ENCODE measurements at places on chromosomes 2 and 18. TPM values are rescaled to one million over a fixed set of nuclear protein-coding genes. Genes with fewer than 3 reads are reported as not detected.

EFR3B gene
- 4.9 TPM for total RNA-seq

GRCh38 chr2:216951171-216951570 lies 91.3 kb upstream of the TNP1 start:
- no peak for DNase-seq

- no peak for DNase-seq
These were observed 223.7 kb downstream of the IRS1 start for GRCh38 chr2:226575928-226576327.

GRCh38 chr2:3148716-3149115 lies 228.9 kb downstream of the EIPR1 start:
- DNase-seq, result no peak

FRZB gene
- total RNA-seq, result 8.1 TPM

DNA sequence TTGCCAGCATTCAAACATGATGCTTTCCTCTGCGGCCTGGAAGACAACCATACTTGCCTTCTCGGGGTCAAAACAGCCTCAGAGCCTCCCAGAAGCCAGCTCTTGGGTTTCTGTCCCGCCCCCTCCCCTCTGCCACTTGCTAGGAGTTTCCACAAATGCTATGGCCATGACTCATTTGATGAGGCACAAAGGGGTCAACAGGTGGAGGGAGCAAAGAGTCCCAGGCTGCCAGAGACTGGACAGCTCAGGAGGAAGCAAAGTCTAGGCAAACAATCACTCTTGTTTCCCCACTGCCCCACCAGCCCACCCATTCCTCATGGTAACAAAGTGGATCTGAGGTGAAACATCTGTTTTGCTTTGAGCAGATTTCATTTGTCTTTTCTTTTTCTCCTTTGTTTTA lies 551.1 kb downstream of the TNS1 start:
- no peak for DNase-seq

DNA sequence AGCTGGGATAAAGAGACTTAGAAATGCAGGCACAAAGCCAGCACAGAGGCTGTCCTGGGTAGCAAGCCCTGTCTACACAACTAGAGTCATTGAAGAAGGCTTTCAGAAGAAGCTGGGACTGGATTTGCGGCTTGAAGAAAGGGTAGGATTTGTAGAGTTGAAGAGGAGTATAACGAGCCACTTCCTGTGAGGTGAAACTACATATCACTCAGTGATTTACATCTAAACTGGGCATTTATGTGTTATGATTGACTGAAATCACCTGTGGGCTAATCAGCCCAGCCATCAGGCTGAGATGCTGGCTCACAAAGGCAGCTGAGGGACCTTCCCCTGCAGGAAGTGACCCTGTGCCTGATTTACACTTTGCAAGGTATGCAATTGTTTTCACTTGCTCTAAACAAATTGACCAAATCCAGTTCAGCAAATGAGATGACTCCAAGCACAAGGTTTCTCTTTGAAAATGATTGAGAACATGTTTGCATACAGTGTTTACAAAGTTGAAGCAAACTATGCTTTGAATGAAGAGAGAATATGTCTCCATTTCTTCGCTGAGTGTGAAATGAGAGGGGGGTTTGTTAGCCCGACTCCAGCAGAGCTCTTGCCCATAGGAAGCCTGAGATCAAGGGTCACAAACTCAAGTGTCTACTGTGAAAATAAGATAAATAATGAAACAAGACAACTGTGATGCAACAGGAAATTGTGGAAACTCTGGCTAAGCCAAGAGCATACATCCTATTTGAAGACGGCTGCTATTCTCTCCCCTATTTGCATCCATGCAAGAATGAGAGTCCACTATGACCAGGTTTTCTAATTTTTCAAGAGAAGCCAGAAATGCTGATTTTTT lies 69.3 kb upstream of the HK2 start:
- DNase-seq, result no peak

- DNase-seq, result no peak
These were observed 30.0 kb upstream of the BMP10 start for GRCh38 chr2:68901199-68901514.

GRCh38 chr2:206783718-206784117 lies 18.3 kb downstream of the FASTKD2 start:
- no peak for DNase-seq

STARD6 gene
- total RNA-seq, result not detected

GAREM1 gene
- total RNA-seq, result 11.6 TPM

GRCh38 chr2:208542465-208543041 lies 136.0 kb downstream of the PTH2R start:
- DNase-seq, result no peak

- DNase-seq, result no peak
These were observed 384.6 kb downstream of the STK39 start for GRCh38 chr2:167862782-167863181.

DNA sequence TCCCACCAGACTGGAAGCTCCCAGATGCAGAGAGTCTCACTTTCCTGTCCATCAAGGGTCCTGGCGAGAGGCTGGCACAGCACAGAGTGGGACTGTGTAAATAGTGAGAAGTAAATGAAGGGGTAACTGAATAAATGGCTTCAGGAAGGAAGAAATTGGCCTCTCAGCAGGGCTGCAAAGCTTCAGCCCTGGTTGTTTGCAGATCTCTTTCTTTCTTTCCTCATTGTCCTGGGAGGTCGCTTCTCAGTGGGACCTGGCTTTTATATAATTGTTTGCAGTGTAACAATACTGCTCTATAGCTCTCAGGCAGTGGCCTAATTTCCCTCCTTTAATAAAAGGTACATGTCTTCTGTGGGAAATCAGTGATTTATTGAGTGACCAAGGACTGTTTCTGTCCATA lies 74.9 kb upstream of the GPR45 start:
- no peak for DNase-seq

DNA sequence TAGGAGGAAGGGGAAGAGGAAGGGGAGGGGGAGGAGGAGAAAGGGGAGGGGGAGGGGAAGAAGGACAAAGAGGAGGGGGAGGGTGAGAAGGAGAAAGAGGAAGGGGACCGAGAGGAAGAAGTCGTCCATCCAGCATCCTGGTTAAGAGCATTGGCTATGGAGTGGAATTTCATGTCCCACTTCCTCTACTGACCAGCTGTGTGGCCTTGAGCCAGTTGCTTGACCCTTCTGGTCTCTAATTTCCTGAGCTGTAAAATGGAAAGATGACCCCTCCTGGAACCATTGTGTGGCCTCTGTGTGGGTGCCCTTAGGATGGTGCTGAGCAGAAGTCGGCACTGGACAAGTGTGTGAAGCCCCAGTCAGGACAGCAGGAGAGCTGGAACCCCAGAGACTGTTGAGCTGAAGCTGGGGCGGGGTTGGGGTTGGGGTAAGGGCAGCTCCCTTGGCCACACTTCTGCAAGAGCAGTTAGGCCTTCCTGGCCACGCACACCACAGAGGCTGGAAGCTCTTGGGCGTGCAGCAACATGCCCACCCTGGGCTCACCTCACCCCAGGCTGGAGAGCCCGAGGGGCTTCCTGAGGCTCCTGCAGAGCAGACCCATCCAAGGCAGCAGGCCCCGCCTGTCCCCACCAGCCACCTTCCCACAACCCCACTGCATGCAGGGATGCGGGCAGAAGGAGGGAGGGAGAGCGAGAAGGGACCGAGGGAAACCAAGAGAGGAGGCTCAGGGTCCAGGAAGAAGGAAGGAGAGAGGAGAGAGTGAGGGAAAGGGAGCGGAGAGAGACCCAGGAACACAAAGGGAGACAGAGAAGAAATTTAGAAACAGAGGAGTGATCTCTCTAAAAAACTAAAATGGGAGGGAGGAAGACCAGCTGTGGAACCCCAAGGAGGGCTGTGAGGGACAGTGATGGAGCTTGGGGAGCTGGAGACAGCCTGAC lies 16.2 kb downstream of the ADRA2B start:
- DNase-seq, result no peak

- DNase-seq, result no peak
These were observed 6.3 kb downstream of the MSGN1 start for GRCh38 chr2:17822445-17823117.

DNA sequence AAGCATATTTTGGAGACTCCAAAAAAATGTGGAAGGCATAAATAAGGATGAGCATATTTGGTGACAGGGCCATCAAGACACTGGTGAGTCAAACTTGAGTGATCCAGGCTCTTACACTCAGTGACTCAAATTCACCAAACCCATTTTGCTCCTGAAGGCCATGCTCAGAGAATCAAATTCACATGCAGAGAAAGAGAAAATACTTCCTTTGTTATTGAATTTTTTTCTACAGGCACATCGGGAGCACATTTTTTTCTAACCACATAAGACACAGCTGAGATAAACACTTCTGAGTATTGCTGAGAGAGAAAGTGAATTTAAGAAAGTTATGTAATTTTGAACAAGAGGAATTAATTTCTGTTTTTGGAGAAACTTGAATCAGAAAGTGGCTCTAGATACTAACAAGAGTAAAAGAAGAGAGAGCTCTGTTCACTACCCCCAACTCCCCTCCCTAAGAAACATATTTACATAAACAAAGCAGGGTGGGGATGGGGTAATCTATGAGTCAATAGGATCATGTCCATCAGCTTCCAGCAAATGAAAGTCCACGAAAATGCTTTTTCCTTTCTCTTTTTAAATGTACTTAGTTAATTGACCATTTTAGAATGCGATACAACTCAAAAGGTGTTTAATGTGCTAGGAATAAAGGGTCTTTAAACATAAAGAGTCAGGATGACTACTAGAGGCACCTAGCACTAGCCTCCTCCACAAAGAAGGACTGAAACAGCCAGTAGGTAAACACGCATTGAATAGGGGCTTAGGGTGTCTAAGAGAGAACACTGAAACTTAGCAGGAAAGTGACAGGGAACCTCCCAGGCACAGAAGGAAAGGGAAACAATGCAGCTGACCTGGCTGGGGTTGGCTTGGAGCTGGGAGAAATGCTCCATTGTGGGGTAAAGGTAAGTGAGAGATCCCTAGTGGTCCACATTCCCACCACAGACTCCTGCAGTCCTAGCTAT lies 152.3 kb downstream of the KCNE4 start:
- peak; percentile 52 for DNase-seq

DNA sequence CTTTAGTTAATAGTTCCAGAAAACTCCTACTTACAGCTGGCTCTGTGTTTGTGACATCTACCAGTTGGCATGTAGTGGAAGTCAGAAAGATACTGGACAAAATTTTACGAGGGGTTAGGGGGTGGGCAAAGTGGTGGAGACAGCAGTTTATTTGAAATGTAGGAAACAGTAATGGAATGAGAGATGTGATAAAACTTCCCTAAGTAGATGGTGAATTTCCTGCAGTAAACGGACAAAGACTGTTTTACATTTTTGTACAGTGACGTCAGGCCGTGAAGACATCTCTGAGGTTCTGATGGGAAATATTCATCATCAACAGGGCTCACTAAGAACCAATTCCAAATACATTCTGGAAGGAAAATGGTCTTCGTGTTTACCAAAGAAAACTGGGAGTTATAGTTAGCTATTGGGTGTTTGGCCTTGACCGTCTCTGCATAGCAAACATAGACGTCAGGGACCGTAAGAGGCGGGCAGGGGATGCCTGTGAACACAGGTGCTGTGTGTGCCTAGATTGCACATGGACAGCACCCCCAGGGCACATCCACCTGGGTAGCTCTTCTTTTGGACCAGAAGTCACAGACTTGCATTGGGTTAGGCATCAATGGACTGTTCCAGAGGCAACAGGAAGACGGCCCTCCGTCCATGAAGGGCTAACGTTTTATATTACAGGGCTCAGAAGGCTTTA lies 131.5 kb downstream of the ZNF516 start:
- DNase-seq, result no peak

PUM2 gene
- 90.6 TPM for total RNA-seq

GRCh38 chr2:161048317-161048716 lies 111.9 kb upstream of the TANK start:
- no peak for DNase-seq

FHOD3 gene
- 32.0 TPM for total RNA-seq

- peak; percentile 26 for DNase-seq
These were observed 3.0 kb upstream of the FZD7 start for GRCh38 chr2:202030691-202031090.

- no peak for DNase-seq
These were observed 219.2 kb downstream of the SRBD1 start for GRCh38 chr2:45391866-45392265.

DNA sequence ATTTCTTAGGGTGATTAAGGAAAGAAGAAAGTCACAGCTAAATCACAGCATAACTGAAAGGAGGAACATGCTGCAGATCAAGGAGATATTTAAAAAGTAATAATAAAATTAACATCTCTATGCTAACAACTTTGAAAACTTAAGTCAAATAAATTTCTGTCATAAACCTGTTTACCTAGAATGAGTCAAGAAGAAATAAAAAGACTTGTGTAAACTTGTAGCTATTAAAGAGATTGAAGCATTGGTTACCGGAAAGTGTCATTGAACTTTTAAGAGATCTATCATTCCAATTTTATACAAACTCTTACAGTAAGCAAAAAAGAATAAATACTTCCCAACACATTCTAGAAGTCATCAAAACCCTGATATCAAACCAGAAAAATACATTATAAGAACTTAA lies 520.1 kb upstream of the SYT4 start:
- DNase-seq, result no peak

DNA sequence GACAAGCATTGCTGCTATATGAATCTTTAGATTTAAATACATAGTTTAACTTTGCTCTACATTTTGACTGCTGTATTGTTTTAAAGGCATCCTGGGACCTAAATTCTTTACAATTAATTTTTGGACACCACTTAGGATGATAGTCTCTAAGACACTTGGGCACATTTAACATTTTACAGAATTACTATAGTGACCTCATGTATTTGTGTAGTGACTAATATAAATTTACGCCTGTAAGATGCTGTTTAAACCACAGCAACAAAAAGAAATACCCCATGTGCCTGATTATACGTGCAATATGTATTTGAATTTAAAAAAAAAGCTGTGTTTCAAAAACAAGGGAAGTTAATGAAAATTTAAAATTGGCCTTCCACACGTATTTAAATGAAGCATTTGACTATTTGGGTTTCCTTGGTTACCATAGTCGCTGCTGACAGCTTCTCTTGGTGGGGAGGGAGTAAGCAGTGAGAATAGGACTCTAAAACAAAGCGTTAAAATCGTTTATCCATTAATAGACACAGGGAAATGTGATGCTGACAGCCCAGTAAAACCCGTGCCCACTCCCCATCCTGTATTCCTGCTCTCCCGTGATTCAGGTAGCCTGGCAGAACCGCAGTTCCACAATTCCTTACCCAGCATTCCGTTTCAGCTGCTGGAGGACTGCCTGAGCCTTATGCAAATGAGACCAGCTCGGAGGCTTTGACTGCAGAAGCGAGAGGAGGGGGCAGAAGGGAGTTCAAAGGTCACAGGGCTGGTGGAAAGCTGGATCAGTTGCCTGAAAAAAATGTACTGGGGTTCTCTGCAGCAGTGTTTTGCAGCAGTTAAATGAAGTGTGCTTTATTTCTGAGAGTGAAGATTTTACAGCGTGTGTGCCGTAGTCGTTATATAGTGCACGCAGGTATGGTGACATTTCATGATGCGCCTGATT lies 104.3 kb downstream of the CSRNP3 start:
- DNase-seq, result peak; percentile 46

KYNU gene
- 3.2 TPM for total RNA-seq

Data from skin of body (tissue), 3 donors.